SHP77 treated with DMSO at 0.1 percent for 48 hours (cell line): ENCODE measurements at places on chromosomes 3 and 15.

DNA sequence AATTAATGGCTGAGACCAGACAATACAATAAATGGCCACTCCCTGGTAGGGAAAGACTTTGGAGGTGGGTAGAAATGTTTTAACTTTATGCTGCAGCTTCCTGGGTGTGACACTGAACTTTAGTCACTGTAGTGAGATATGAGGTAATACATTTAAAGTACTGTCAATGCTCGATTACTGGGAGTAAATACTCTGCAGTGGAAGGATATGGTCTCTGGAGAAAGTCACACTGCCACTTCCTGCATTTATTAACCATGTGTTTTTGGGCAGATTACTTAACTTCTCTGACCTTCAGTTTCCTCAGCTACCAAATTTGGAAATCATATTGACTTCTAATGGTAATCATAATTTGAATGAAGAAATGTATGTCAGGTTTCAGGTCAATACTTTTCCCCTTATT, 317.1 kb upstream of the TGFBR2 start:
- DNase-seq = no peak

DNA sequence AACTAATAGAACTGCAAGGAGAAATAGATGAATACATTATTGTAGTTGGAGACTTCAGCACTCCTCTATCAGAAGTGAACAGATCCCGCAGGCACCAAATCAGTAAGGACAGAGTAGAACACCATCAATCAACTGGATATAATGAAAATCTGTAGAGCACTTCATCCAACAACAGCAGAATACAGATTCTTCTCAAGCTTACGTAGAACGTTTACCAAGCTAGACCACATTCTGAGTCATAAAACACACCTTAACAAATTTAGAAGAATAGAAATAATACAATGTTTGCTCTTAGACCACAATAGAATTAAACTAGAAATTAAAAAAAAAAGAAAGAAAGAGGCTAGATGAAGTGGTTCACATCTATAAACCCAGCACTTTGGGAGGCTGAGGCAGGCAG, 70.7 kb upstream of the NEDD4 start:
- no peak for DNase-seq

- no peak for DNase-seq
Measured at GRCh38 chr3:109702252-109702651, 364.9 kb upstream of the DPPA4 start.

- DNase-seq = no peak
Measured at GRCh38 chr3:169323578-169324451, 339.7 kb downstream of the MECOM start.

DNA sequence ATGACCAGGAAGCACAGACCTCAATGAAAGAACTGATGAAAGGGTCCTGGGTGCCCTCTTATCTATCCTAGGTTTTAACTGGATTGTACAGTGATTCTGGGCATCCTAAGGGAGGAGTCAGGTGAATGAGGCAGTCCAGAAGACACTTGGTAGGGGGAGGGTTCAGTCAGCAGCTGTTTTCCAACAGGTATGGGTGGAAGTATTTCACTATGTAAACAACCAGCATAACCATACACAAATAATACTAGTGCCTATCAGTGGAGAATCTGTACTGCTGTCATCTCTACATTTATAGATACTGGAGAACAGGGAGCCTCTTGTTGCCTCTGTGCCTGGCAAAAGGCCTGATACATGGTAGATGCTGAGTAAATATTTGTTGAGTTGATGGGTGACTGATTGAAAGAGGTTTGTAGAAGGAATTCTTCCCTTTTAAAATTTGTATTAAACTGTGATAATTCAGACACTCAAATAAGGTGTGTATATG, 328.5 kb downstream of the RBMS3 start:
- no peak for DNase-seq

DNA sequence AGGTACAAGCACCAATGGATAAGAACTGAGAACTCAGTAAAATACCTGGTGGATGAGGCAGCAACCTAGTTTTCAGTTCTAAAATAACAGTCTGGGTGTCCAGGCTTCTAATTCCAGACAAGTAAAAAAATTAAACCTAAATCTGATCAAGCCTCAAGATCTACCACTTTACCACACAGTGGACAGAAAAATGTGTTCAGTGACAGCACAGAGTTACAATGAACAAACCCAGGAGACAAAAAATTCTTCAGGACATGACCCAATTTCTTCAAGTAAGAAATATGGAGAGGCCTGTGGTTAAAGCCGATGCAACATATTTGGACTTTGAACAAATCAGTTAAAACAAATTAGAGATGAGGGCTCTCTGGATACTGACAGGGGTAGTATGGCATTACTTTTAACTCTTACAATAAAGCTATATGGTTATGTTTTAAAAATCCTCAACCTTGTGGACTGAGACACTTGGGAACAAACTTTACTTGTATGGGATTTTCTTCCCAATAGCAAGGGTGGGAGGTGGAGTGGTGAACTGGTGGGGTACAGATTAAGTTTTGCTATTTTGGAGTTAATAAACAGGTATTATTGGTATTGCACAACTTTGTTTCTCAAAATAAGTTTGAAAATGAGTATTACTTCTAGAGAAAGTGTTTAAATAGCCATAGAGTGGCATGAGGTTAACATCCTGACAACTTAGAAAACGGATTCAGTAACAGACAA, 14.2 kb downstream of the CCNL1 start:
- no peak for DNase-seq

- no peak for DNase-seq
Measured at GRCh38 chr3:76021376-76021775, 236.0 kb upstream of the ZNF717 start.

DNA sequence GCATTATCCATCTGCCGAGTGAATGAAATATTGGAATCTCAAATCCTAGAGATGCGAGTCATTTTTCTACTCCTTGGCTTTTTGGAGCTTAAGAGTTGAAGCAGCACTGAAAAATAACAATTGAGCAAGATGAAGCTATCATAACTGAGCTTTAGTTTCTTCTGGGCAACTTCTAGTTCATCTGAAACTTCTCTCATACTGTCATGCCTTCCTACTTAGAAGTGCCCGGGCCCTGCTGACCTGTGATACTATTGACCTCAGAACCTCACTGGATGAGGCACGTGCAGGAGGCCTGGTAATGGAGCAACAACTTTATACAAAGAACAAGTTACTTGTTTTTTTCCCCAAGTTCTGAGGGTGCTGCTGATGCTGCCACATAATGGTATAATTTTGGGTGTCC, 48.5 kb upstream of the P3H2 start:
- no peak for DNase-seq

DNA sequence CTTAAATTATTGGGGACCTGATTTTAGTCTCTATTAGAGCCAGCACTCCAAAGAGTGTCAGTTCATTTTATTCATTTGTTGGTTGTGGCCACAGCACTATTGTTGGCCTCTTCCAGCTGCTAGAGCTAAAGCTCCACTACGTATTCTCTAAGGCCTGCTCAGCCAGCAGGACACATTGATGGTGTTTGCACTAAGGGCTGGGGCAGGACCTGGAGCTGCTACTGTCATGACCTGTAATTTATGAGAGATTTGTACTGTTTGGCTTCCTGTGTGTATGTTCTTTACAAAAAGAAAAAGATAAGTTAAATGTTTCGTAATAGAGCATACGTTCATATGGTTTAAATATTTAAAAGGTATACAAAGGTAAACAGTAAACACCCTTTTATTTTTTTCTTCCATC, 8.1 kb downstream of the GFM1 start:
- no peak for DNase-seq

- no peak for DNase-seq
Measured at GRCh38 chr3:2301361-2301760, 202.7 kb downstream of the CNTN4 start.

GRCh38 chr3:117743993-117744392, 1034.4 kb downstream of the TUSC7 start:
- DNase-seq = no peak

DNA sequence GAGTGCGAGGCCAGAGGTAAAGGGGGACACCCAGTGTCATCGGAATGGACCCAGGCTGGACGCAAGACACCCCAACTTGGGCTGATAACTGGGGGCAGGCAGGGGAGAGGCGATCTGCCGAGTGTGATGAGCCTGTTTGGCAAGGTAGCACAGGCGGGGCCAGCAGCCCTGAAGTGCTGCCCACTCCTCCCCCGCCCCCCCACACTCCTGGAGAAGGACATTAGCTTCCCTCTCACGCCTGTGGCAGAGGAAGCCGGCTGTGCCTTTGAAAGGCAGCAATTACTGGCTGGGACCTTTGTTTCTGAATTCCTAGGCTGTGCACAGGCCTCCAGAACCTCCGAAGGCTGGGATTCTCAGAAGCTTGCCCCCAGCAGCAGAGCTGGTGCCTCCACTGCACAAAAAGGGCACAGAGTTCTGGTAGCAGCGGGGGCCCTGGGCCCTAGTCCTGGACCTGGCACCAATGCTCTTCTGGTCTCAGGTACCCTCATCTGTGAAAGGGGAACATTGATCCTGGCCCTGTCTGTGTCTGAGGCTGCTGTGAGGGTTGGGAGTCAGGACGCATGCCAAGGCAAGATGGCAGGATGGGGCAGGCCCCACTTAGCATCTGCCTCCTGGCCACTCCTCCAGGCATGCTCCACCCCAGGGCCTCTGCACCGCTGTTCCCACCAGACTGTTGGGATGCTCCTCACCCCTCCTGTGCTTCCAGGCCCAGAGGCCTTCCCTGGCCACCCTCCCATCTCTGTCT, 28.6 kb downstream of the IQSEC1 start:
- DNase-seq = no peak

GRCh38 chr3:112308151-112308911, 14.3 kb upstream of the SLC9C1 start:
- peak; percentile 18 for DNase-seq
